ENCODE measurements at places on chromosomes 2 and 18.

- DNase-seq, result no peak
Measured at GRCh38 chr2:120818441-120818920, 82.8 kb downstream of the GLI2 start.

DNA sequence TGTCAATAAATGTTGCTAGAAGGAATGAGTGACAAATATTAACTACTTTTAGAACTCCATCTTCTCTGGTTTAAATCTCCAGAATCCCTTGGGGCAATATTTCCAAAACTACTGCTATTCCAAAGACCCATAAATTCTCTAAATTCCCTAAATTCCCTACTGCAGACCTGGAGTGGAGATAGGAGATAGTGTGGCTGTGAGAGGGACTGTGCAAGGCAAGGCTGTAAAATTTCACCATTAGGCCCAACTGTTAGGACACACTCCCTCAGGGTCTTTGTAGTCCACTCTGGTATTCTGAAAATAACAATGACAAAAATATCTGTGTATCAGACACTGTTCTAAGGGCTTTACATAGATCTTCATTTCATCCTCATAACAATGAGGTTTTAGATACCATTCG is 67.9 kb downstream of the MYL12B start:
- DNase-seq, result no peak

DNA sequence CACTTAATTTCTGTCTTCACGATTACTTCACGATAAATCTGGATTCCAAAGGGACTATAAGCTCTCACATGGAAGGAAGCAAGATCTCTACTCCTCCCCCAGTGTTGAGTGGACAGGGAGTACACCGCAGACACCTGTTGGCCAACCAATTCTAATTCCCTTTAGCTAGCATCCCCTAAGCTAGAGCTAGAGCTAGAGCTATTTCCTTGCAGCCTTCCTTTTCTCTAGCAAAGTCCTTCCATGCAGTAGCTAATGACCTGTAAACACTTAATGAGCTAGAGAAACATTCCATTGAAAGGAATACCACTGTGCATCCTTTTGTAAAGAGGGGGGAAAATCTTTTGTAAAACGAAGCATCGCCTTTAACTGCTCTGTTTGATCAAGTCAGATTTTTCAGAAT is 56.5 kb downstream of the BCL11A start:
- no peak for DNase-seq

- no peak for DNase-seq
Measured at GRCh38 chr18:191725-192124, 33.4 kb downstream of the USP14 start.

DNA sequence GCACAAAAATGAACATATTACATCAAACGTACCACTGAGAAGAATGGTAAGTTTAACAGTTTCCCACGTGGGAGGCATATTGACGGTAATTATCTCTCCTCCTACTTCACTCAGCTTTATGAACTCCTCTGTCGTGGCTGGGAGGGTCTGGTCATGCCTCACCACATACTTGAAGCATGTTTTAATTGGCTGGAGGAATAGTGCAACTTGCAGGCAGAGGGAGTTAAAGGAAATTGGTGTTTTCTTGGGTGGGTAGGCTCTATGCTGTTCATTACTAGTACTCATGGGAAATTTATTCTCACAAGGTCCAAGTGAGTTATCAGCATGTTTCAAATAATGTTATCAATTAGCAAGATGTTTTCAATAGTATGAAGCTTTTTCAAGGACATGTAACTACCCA is 767.0 kb downstream of the PLCL1 start:
- no peak for DNase-seq

DNA sequence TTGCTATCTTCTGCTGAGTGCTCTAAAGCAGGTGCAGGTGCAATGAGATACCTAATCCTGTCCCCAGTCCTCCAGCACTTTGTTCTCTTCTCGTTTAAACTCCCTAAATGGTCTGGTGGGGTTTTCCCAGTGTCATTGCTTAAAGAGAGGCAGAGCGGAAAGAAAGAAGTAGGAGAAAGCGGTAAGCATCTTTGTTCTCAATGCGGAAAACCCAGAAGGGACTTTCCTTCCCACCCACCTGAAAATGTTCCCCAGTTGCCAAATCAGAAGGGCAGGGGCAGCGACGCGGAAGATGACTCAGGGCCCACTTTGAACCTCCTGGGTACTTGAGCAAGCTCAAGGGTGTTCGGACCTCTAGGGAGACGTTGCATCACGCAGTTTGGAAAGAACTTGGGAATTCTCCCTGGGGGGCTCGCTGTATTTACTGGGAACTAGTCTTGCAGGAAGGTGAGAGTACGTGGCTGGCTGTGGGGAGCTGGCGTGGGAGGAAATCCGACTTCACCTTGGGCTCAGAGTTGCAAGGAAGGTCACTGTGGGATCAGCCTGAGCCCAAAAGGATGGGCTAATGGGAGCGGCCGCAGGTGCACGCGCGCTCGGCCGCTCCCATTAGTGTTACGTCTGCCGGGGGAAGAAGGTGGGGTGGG is 589 bp upstream of the SGPP2 start:
- DNase-seq, result peak; percentile 39

DNA sequence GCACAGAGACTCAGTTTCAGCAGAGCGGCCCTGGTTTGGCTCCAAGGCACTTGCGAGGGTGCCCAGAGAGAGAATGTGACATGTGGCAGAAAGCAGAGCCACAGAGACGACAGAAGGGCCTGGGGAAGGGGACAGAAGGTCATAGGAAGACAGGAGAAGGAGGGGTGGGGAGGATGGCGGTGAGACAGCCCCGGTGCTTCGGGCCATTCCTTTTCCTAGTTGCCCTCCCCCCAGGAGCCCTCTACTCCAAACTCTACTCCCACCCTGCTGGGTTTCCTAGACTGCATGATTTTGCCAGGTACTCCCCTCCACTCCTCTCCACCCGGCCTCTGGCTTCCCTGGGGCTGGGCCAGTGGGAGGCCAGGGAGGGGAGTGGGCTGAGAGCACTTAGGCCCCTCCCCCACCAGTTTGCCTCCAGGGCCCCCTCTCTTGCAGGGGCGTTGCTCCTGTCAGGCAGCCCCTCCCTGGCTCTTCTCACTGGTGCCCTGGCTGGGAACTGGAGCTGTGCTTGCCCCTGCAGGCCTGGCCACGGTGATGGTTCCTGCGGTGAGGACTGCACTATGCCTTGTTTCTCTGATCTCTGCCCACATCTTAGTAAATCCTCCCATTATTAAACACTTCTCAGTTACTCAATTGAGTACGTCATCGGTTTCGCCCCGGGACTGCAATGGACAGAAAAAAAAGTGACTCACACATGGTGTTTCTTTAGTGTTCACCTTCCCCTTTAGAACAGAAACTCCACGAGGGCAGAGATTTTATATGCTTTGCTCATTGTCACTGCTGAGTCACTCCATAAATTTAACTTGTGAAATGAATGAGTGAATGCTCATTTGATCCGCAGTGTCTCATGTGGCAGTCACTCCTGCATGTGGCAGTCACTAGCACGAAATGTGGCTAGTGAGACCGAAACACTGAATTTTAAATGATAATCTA is 58.7 kb upstream of the SP3 start:
- DNase-seq, result no peak

- DNase-seq, result no peak
Measured at GRCh38 chr2:159942146-159942545, 120.3 kb downstream of the PLA2R1 start.

DNA sequence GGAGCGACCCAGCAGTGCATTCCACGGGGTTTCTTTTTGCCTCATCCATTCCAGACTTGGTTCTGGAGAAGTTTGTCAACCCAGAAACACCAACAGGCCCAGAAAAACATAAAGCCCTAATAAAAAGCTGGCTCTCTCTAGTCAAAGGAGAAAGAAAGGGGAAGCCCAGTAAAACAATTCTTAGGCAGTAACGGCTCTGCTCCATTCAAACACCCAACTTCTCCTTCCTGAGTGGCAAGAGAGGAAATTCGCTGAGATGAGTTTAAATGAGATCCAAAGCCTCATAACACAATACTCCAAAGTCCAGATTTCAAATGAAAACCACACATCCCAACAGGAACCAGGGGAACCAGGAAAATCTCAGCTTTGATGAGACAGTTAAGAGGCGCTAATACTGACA is 179.9 kb downstream of the RPIA start:
- no peak for DNase-seq

DNA sequence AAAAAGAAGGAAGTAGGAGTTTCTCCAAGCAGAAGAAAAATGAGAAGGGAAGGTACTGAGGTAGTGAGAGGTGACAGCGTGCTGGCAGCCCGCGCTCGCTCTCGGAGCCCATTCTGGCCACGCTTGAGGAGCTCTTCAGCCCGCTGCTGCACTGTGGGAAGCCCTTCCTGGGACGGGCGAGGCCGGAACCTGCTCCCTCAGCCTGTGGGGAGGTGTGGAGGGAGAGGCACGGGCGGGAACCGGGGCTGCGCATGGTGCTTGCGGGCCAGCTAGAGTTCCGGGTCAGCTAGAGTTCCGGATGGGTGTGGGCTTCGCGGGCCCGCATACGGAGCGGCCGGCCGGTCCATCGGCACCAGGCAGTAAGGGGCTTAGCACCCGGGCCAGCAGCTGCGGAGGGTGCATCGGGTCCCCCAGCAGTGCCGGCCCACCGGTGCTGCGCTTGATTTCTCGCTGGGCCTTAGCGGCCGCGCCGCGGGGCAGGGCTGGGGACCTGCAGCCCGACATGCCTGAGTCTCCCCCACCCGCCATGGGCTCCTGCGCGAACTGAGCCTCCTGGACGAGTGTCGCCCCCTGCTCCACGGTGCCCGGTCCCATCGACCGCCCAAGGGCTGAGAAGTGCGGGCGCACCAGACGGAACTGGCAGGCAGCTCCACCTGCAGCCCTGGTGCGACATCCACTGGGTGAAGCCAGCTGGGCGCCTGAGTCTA is 11.1 kb upstream of the CYS1 start:
- no peak for DNase-seq

GRCh38 chr2:23480957-23481797 is 96.2 kb downstream of the KLHL29 start:
- DNase-seq, result no peak

DNA sequence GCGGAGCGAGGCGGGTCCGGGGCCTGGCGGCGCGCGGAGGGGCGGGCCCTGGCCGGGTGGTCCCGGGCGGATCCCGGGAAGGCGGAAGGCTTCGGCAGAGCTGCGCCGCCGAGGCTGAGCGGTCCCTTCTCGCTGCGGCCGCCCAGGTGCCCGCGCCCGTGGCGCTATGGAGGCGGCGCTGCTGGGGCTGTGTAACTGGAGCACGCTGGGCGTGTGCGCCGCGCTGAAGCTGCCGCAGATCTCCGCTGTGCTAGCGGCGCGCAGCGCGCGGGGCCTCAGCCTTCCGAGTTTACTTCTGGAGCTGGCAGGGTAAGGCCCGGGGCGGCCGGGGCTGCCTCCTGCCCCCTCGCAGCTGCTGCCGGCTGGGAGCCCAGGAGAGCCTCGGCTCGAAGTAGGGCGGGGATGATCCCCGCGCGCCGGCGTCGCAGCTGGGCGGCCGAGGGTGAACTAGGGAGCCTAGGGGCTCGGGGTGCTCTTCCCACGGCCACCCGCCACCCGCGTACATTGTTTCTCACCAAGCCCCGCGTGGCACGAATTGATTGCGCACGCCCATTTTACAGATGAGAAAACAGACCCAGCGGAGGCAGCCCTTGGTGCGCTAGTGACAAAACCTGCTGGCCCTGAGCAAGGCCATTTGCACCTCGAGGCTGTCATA is at the start of gene SLC66A3:
Gene SLC66A3 (plus strand): TSS at position 87 of the 655 bp plus-strand sequence. CDS start 80 bp downstream, at position 167.
- DNase-seq, result peak; percentile 43

DNA sequence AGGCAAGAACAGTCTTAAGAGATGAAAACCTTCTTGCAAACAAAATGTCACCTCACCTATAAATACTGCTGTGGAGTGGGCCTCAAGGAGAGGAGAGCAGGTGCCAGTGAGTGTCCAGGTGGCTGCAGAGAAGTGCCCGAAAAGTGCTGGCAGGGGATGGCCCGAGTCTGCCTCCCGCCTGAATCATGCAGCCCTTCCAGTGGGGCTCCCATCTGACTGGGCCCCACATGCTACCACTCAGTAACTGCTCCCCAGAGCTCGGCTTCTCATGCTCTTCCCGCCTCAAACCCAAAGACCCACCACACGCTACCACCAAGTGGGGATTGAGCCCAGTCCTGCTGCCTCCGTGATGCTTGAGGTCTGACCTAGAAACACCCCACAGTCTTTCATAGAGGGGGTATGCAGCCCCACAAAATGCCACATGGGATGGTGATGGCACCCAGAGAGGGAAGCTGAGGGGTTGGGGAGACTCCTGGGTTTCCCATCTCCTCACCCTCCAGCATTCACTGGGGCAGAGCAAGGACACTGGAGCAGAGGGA is 7.4 kb downstream of the HS6ST1 start:
- DNase-seq, result peak; percentile 5

DNA sequence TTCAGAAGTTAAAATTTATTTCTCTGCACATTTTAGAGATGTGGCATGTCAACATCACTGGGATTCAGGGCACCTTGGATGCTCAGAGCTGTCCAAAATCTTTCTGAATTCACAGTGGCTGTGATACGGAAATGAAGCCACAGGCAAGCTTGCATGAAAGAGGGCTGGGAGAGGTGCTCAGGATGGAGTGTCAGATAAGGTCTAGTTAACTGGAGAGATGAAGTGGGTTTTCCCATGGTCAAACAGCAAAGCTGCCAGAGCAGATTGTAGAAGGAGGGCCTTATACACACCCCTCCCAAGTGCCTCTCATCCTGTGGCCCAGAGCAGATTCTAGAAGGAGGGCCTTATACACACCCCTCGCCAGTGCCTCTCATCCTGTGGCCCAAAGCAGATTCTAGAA is 286.8 kb upstream of the PXDN start:
- no peak for DNase-seq

DNA sequence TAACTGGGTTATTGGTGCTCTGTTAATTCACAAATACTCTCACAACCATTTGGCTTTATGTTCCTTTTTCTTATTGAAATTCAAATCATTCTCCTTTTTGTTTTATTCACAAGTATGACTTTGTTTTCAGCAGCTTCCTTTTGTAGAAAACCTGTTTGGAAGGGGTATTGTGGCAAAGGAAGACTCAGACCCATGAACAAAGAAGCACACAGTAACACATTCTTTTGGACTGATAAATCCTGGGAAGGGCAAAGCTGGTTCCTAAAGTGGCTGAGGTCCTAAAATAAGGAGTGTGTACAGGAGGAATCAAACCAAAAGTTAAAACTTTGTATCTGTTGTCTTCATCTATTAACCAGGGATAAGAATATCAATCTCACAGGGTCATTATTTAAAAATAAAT is 374.7 kb upstream of the FIGN start:
- DNase-seq, result no peak

- DNase-seq, result no peak
Measured at GRCh38 chr2:122205641-122206040, 450.2 kb downstream of the TSN start.

- no peak for DNase-seq
Measured at GRCh38 chr18:67597759-67598158, 81.2 kb upstream of the DSEL start.

- no peak for DNase-seq
Measured at GRCh38 chr2:2719781-2720180, 388.7 kb upstream of the MYT1L start.

GRCh38 chr2:149001496-149001895 is 37.0 kb upstream of the LYPD6B start:
- DNase-seq, result no peak

- DNase-seq, result no peak
Measured at GRCh38 chr2:115364093-115364492, 921.7 kb downstream of the DPP10 start.

DNA sequence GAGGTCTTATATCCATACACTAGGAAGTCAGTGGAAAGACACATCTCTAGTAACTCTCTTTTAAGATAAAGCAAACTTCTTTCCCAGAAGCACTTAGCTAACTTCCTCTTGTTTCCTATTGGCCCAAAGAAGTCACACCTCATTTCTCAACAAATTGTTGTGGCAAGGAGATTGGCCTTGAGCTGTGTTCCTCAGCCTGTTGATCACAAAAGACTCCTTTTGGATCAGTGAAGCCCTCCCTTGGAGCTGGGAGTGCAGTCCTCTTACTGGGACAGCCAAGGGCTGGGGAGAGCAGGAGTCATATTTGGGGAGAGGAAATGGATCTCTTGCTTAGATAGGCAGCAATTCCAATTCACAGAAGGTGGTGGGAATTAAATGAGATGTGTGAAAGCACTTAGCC is 51.2 kb upstream of the DAPL1 start:
- no peak for DNase-seq
